ENCODE measurements at places on chromosomes 6 and 20.

DNA sequence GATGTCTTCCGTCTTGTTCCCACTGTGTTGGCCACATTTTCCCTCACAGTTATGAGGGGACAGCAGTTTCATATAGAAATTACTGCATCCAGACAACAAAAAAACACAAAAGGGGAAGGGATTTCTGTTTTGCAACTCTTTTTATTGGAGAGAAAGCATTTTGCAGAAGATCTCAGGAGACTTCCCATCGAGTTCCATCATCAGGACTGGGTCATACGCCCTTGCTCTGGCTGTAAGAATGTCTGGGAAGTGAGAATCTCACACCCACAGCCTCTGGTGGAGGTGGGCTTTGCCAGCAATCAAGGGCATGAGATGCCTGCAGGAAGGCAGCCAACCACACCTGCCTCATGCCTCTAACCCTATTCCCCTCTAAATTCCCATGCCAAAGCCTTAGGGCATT, 5.8 kb upstream of the IGF2R start:
- DNase-seq, result no peak

GRCh38 chr20:53578492-53579222, 15.0 kb downstream of the ZNF217 start:
- DNase-seq, result peak; percentile 76

- DNase-seq, result no peak
These were observed 11.0 kb downstream of the RIPOR2 start for GRCh38 chr6:24924580-24925356.

DNA sequence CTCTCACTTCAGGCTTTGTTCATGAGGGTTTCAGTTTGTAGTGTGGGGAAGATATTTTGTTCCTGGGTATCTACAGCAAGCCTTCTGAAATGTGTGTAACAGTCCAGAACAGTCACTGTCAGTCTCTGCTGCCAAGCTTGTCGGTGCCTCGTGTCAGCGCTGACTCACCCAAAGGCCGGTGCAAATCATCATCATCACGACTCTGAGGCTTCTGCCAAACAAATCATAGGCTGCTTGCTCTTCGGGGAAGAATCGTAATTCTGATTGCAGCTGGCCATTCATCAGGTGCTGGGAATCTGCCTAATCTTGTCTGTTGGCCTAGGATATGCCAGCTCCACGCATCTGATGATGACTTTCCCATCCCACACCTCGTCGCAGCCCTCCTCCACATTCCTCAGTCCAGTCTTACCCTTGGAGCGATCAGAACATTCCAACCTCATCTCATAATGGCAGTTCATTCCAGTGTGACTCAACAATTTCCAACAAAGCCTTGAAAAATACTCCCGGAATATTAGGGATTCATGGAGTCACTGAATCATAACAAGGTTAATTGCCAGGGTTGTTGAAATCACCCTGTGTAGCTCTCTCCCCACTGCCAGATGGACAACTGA, 40.9 kb downstream of the ALDH8A1 start:
- DNase-seq, result no peak
